ENCODE measurements at places on chromosomes 5 and 9. TPM values are rescaled to one million over a fixed set of nuclear protein-coding genes. Genes with fewer than 3 reads are reported as not detected.

Gene INPP5E
- 17.1 TPM for polyA plus RNA-seq

Gene HMMR
- polyA plus RNA-seq = 3.9 TPM

Gene SAPCD2
- polyA plus RNA-seq = 11.5 TPM

Gene OSMR
- polyA plus RNA-seq = 6.1 TPM

Gene ZNF883
- polyA plus RNA-seq = 0.15 TPM

Gene PDLIM4
- 193 TPM for polyA plus RNA-seq

Gene PRR16
- polyA plus RNA-seq = 0.88 TPM

Gene LMBRD2
- 1.2 TPM for polyA plus RNA-seq

Gene HTR4
- polyA plus RNA-seq = not detected

Gene UGT3A1
- not detected for polyA plus RNA-seq

Gene OCLN
- 9.6 TPM for polyA plus RNA-seq

Gene GABBR2
- polyA plus RNA-seq = 1.1 TPM

Gene PCDHGA5
- polyA plus RNA-seq = 0.36 TPM

Gene CNTLN
- polyA plus RNA-seq = 2.8 TPM

Measured in endothelial cell of umbilical vein (primary cell).